ENCODE measurements at places on chromosomes 16 and 17. TPM values are rescaled to one million over a fixed set of nuclear protein-coding genes. Genes with fewer than 3 reads are reported as not detected.

FBXW10 gene
- polyA plus RNA-seq: not detected

- H3K27ac ChIP-seq: no peak overlapping the region
- peak; percentile 49 for DNase-seq
- no peaks in the 10 kb centered on the region for H3K27me3 ChIP-seq
- no peaks in the 10 kb centered on the region for H3K36me3 ChIP-seq
Observed at GRCh38 chr16:89596957-89597649, 16.3 kb upstream of the DPEP1 start.

GRCh38 chr17:47726796-47727703, 6.0 kb upstream of the TBX21 start:
- peaks cover 11% of the 10 kb centered on the region for H3K4me1 ChIP-seq
- no peak for DNase-seq
- no peak overlapping the region for H3K27ac ChIP-seq

DNA sequence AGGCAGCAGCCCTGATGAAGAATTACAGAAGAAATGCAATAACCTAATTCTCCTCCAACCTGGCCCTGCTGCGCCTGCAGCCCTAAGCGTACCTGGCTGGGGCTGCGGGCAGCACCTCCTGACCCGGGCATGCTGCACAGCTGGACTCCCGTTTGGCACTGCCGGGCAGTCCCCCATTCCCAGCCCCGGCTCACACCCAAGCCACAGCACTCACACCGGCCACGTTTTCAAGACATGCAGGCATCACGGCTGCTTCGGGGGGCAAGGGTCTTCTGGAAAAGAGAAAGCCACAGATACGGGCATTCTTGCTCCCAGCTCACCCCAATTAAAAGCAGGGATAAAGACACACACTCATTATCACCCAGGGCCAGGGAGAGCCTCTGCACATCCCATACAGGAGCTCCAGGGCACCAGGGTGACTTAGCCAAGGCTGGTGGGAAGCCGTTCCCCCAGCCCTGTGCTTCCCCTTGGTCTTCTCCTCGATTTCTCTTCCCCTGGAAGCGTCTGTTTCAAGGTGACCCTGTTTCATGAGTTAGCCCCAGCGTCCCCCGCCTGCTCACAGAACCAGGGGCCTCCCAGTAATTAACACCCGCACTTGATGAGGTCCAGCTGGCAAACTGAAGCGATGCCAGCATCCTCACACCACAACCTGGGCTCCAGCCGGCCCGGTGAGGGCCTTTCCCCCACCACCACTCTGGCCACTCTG, 216.7 kb downstream of the C16orf78 start:
- no peaks in the 10 kb centered on the region for H3K27me3 ChIP-seq
- peak; percentile 42 for DNase-seq
- no peak overlapping the region for H3K4me3 ChIP-seq

DNA sequence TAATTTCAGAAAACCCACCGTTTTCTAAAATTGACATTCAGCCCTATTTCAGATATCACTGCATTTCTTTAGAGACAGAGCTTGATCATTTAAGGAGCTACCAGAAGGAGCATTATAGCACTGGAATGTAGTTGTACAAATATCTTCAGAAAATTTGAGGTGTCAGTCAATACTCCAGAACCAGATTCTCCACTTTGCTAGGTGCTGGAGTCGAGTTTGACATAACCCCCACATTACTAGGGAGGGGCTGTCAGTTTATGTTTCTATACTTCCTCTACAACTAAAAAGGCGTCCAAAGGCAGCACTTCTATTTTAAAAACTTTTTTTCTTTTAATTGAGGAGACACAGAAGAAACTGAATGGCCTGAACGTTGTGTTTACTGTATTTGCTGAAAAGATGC, 892 bp upstream of the KIAA0513 start:
- H3K27me3 ChIP-seq: peaks cover 6% of the 10 kb centered on the region
- peak overlapping the region; percentile 82 for H3K4me3 ChIP-seq
- H3K36me3 ChIP-seq: no peaks in the 10 kb centered on the region
- DNase-seq: no peak
- no peak overlapping the region for H3K27ac ChIP-seq
- H3K4me1 ChIP-seq: peaks cover 3% of the 10 kb centered on the region

DNA sequence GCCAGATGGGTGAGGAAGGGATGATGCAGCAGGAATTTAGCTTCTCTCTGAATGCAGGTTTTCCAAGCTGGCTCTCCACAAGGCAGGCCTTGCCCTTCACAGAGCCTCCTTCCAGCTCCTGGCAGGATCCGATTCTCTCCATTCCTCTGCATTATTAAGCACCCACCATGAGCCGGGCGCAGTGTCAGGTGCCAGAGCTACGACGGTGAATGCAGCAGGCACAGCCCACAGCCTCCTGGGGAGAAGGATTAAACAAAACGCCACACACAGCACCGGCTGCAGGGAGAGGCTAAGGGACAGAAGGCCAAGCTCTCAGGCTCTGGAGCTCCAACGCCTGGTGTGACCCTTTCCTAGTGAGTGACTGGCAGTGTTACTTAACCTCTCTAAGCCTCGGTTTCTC, 7.1 kb upstream of the MT2A start:
- H3K4me3 ChIP-seq: no peak overlapping the region
- H3K27ac ChIP-seq: no peak overlapping the region
- no peaks in the 10 kb centered on the region for H3K4me1 ChIP-seq
- H3K36me3 ChIP-seq: no peaks in the 10 kb centered on the region
- no peak for DNase-seq

DNA sequence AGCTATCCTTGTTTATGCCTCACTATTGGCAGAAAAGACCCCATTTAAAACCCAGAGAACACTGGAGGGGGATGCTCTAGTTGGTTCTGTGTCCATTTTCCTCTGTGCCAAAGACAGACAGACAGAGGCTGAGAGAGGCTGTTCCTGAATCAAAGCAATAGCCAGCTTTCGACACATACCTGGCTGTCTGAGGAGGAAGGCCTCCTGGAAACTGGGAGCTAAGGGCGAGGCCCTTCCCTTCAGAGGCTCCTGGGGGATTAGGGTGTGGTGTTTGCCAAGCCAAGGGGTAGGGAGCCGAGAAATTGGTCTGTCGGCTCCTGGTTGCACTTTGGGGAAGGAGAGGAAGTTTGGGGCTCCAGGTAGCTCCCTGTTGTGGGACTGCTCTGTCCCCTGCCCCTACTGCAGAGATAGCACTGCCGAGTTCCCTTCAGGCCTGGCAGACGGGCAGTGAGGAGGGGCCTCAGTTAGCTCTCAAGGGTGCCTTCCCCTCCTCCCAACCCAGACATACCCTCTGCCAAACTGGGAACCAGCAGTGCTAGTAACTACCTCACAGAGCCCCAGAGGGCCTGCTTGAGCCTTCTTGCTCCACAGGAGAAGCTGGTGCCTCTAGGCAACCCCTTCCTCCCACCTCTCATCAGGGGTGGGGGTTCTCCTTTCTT, 56.1 kb downstream of the IGF2BP1 start:
- no peaks in the 10 kb centered on the region for H3K27me3 ChIP-seq
- no peak overlapping the region for H3K27ac ChIP-seq
- peaks cover 20% of the 10 kb centered on the region for H3K4me1 ChIP-seq
- DNase-seq: peak; percentile 55
- no peak overlapping the region for H3K4me3 ChIP-seq
- H3K36me3 ChIP-seq: peaks cover 41% of the 10 kb centered on the region

GRCh38 chr16:1982013-1982433, 754 bp upstream of the NOXO1 start:
- H3K27ac ChIP-seq: no peak overlapping the region
- peaks cover 8% of the 10 kb centered on the region for H3K27me3 ChIP-seq
- peaks cover 2% of the 10 kb centered on the region for H3K36me3 ChIP-seq
- no peak for DNase-seq
- no peak overlapping the region for H3K4me3 ChIP-seq

DNA sequence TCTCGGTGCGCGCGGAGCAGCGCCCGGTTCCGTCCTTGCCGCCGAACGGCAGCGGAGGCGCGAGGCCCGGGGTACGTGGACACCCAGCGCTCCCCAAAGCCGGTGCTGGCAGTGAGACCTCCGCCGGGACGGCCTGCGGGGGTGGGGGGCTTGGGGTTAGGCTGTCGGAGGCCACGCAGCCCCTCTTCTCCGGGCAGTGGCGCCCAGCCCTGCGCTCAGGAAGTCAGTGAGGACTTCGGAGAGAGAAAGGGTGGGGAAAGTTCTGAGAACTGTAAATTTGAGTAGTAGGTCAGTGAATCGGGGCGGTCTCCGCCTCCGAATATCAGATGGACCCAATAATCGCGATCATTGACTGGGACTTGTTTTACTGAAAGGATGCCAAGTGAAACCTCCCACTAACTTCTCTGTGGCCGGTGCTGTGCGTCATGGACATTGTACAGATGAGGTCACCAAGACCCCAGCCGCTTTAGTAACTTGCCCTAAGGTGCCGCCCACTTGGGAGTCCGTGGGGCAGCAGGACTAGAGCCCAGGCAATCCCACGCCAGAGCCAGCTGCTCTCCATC, 468 bp downstream of the IL4R start:
- peaks cover 20% of the 10 kb centered on the region for H3K4me1 ChIP-seq
- H3K36me3 ChIP-seq: no peaks in the 10 kb centered on the region
- no peak overlapping the region for H3K27ac ChIP-seq
- no peak for DNase-seq
- peak overlapping the region; percentile 66 for H3K4me3 ChIP-seq

- no peak for DNase-seq
- H3K27ac ChIP-seq: no peak overlapping the region
- H3K4me3 ChIP-seq: no peak overlapping the region
- H3K27me3 ChIP-seq: no peaks in the 10 kb centered on the region
- no peaks in the 10 kb centered on the region for H3K4me1 ChIP-seq
Observed at GRCh38 chr17:8469964-8470363, 34.3 kb downstream of the NDEL1 start.

- H3K27me3 ChIP-seq: no peaks in the 10 kb centered on the region
- no peak overlapping the region for H3K27ac ChIP-seq
- no peak for DNase-seq
- H3K4me3 ChIP-seq: no peak overlapping the region
- H3K4me1 ChIP-seq: no peaks in the 10 kb centered on the region
Observed at GRCh38 chr16:69293401-69293800, 17.7 kb upstream of the VPS4A start.

CACNB1 gene
- 10.6 TPM for polyA plus RNA-seq

DNA sequence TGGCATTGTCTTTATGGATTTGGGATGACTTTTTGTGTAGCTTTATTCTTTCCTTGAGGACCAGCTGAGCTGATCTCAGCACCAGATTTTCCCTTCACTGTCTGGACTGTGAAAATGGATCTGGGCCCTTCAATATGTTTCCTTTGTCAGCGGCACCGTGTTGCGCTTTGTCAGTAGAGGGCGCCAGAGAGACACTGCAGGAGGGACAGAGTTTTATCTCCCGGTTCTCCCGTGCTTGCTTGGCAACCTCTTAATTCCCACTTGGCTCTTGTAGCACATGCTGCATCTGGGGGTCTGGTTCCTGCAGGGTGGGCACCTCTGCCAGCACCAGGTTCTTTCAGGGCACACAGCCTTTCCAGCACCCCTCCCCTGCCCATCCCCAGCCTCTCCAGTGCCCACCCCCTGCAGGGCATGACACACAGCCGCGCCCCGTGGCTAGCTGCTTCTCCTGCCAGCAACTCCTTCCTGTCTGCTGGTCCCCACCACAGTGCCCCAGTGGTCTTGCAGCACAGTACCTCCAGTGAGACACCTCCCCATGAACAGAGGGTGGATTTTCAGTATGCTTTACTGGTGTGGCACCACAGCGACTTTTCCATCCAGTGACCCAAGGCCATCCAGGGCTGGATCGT, 19.6 kb downstream of the OR1D5 start:
- no peaks in the 10 kb centered on the region for H3K27me3 ChIP-seq
- H3K4me1 ChIP-seq: no peaks in the 10 kb centered on the region
- no peak overlapping the region for H3K27ac ChIP-seq
- DNase-seq: peak; percentile 73

- no peaks in the 10 kb centered on the region for H3K27me3 ChIP-seq
- no peak for DNase-seq
- H3K27ac ChIP-seq: no peak overlapping the region
- H3K36me3 ChIP-seq: no peaks in the 10 kb centered on the region
- H3K4me1 ChIP-seq: no peaks in the 10 kb centered on the region
Observed at GRCh38 chr16:88665148-88665547, 2.3 kb upstream of the MVD start.

- no peak for DNase-seq
- no peaks in the 10 kb centered on the region for H3K36me3 ChIP-seq
- no peak overlapping the region for H3K27ac ChIP-seq
- H3K27me3 ChIP-seq: no peaks in the 10 kb centered on the region
- H3K4me1 ChIP-seq: no peaks in the 10 kb centered on the region
Observed at GRCh38 chr16:8458481-8459046, 131.7 kb downstream of the TMEM114 start.

DPEP2 gene
- polyA plus RNA-seq: not detected

GRCh38 chr17:33977729-33978514, 277.2 kb upstream of the CCL2 start:
- DNase-seq: no peak
- H3K4me1 ChIP-seq: peaks cover 6% of the 10 kb centered on the region
- H3K27ac ChIP-seq: no peak overlapping the region
- H3K27me3 ChIP-seq: no peaks in the 10 kb centered on the region
- H3K4me3 ChIP-seq: no peak overlapping the region
- H3K36me3 ChIP-seq: no peaks in the 10 kb centered on the region

KLHL10 gene
- 0.26 TPM for polyA plus RNA-seq

DNA sequence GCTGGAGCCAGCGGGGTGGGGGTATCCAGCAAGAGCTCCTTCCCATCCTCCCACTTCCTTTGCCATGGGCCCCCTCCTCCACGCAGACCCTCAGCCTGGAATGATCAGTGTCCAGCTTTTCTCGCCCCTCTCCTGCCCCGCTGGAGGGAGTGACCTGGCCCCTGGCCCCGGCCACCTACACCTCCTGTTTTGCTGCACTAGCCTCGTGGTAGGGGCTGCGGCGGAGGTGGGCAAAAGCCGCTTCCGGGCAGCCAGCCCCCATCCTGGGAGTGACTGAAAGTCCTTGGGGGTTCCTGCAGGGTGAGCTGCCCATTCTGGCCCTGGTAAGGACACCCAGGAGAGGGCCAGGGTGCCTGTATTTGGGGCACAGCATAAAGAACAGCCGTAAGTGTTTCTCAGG, 295.7 kb downstream of the SEC14L1 start:
- peaks cover 54% of the 10 kb centered on the region for H3K4me1 ChIP-seq
- H3K27ac ChIP-seq: no peak overlapping the region
- no peak for DNase-seq
- H3K36me3 ChIP-seq: no peaks in the 10 kb centered on the region
- no peaks in the 10 kb centered on the region for H3K27me3 ChIP-seq

- H3K27me3 ChIP-seq: no peaks in the 10 kb centered on the region
- H3K27ac ChIP-seq: no peak overlapping the region
- DNase-seq: no peak
- no peaks in the 10 kb centered on the region for H3K36me3 ChIP-seq
- H3K4me1 ChIP-seq: no peaks in the 10 kb centered on the region
Observed at GRCh38 chr16:63385714-63386432, 1349.6 kb upstream of the CDH8 start.

DNA sequence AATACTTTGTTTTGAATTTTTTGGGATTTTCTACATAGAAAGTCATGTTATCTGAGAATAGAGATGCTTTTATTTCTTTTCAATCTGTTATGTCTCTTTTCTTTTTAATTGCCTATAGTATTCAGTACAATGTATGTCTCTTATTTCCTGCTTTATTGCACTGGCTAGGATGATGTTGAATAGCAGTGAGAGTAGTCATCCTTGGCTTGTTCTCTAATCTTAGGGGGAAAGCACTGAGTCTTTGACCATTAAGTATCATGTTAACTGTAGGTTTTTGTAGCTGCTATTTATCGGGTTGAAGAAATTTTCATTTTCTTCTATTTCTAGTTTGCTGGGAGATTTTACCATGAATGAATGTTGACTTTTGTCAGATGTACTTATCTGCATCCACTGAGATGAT, 10.0 kb upstream of the ABCA3 start:
- no peaks in the 10 kb centered on the region for H3K27me3 ChIP-seq
- no peaks in the 10 kb centered on the region for H3K36me3 ChIP-seq
- H3K27ac ChIP-seq: no peak overlapping the region
- DNase-seq: no peak
- no peaks in the 10 kb centered on the region for H3K4me1 ChIP-seq
- H3K4me3 ChIP-seq: no peak overlapping the region

GRCh38 chr16:89133457-89134127, 38.0 kb upstream of the CDH15 start:
- H3K4me3 ChIP-seq: no peak overlapping the region
- H3K27ac ChIP-seq: no peak overlapping the region
- no peaks in the 10 kb centered on the region for H3K27me3 ChIP-seq

Measured in H1 (cell line).